ENCODE measurements at places on chromosomes 6 and 20.

DNA sequence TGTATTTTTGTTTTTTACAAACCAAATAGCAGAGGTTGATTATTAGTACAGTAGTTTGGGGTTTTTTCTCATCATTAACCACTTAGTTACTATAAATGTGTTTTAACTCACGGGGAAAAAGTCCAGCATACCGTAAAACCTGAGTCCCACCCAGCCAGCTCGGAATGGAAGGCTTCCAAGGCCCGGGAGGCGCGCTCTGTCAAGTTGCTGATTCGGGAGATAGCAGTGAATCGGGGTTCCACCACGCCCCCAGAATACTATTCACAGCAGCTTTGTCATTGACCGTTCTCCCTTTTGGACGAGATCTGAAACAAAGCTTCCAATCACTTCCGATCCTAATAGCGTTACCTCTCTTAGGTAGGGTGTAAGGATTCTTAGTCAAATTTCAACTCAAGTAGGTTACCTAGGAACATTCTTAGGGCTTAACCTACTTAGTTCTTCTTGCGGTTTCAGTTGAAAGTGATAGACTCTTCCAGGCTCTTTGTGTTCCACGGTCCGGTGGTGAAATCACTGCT is 232.8 kb upstream of the QKI start:
- DNase-seq: no peak

GRCh38 chr6:45684476-45684875 is 306.7 kb upstream of the SUPT3H start:
- no peak for DNase-seq

DNA sequence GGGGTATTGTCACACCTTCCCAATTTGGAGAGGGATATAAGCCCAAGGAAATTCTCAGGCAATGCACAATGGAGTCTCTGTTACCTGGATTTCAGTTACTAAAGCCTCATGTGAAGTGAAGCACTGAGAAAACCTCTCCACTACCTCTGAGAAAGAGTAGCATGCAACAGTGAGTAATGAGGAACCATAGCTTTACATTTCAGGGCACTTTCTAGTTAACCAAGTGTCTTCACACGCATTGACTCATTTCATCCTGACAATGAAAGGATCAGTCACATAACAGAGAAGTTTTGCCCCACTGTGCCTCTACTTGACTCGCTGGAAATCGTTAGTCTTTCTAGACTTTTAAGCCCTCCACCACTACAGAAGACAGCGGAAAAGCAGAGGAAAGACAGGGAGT is 86.2 kb upstream of the ARID1B start:
- no peak for DNase-seq

GRCh38 chr6:110799655-110800054 is 15.6 kb downstream of the CDK19 start:
- no peak for DNase-seq

GRCh38 chr6:115610696-115611095 is 450.0 kb downstream of the FRK start:
- no peak for DNase-seq

GRCh38 chr6:85008296-85009009 is 244.1 kb upstream of the TBX18 start:
- DNase-seq: no peak

- DNase-seq: peak; percentile 60
Measured at GRCh38 chr6:13908955-13909381, 15.8 kb upstream of the RNF182 start.

- no peak for DNase-seq
Measured at GRCh38 chr20:32418376-32418775, 60.2 kb downstream of the ASXL1 start.

DNA sequence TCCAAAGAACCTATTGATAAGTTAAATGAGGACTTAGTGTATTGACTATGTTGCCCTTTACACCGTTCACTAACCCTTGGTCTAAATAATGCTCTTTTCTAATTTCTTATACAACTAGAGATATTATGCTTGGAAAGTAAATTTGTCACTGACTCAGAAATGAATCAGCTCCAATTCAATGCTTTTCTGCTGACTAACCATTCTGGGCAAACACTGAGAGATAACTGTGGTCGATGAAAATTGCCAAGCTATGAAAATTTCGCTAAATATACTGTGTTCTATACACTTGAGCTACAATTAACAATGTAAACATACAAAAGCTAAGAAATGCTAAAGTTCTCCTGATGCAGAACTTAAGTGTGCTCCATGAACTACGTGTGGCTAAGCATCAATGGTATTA is 23.1 kb upstream of the FBXO9 start:
- no peak for DNase-seq

DNA sequence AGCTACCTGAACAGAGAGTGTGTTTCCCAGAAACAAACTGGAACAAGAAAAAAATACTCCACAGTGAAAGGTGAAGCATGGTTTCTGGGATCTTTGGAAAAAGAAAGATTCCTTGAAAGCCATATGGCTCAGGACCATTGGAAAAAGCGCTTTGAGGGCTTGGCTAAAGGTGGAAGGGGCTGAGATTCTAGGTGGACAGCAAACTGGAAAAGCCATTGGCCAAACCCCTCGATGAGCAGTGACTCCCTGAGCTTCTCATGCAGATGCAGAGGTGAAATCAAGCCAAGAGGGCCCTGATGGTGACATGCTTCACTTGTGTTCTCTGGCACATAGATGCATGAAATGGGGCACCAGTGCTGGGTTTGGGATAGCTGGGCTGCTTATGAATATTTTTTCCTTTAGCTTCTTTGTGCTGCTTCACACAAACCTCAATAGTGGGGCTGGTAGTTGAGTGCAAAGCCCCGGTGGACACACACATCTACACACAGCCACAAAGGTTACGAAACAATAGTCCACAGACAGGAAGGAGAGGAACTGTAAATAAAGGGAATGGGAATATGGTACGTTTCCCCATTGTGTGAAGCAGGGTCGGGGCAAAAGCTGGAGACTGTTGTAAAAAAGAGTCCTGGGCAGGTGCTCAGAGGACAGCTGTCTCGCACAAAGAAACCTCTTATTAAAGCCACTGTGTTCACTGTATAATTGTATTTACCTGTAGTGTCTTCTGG is 117.8 kb downstream of the FOXA2 start:
- no peak for DNase-seq

DNA sequence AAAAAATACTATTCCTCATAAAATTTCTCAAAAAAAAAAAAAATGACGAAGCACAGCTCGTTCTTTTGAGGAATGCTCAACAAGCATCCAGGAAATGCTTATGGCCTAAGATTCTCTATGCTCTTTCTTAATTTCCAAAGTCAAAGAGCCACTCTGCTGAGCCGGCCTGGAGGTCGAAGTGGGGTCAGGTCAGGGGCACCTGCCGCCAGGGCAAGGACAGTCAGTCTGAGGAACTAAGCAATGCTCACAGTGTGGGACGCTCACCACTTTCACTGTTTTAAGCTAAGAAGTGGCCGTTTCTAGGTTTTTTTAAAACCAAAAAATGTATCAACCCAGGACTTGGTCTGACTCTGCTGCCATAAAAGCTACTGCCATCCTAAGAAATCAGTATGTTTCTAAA is 17.3 kb downstream of the YTHDF1 start:
- no peak for DNase-seq

- DNase-seq: no peak
Measured at GRCh38 chr20:5504061-5504739, 187.4 kb upstream of the PROKR2 start.

DNA sequence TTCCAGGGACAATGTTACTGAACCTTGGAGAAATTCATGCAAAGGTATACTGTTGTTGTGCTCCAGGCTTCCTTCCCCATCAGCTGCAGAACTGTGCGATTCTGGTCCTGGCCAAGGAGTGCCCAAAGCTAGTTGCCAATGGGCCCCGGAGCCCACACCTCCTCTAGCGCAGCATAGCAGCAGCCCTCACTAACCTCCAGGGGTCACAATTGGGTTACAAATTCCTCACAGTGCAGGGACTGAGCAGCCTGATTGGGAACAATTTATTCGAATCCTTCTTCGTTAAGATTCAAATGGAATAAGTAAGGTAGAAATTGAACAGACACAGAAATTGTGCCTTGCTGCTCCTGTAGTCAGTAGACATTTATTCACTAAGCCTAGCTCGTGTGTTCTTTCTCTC is 284.9 kb downstream of the PRKN start:
- no peak for DNase-seq

GRCh38 chr6:168451805-168452517 is 11.0 kb downstream of the SMOC2 start:
- DNase-seq: no peak

DNA sequence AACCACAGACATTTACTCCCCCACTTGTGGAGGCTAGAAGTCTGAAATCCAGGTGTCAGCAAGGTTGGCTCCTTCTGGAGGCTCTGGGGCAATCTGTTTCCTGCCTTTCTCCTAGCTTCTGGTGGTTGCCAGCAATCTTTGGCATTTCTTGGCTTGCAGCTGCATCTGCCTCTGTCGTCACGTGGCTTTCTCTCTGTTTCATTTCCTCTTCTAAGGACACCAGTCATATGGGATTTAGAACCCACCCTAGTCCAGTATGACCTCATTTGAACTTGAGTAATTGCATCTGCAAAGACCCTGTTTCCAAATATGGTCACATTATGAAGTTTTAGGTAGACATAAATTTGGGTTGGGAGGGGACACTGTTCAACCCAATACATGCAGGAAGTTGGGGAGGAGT is 56.2 kb upstream of the EPB41L1 start:
- no peak for DNase-seq

GRCh38 chr6:166786704-166787293 is 159.7 kb upstream of the RPS6KA2 start:
- peak; percentile 72 for DNase-seq

DNA sequence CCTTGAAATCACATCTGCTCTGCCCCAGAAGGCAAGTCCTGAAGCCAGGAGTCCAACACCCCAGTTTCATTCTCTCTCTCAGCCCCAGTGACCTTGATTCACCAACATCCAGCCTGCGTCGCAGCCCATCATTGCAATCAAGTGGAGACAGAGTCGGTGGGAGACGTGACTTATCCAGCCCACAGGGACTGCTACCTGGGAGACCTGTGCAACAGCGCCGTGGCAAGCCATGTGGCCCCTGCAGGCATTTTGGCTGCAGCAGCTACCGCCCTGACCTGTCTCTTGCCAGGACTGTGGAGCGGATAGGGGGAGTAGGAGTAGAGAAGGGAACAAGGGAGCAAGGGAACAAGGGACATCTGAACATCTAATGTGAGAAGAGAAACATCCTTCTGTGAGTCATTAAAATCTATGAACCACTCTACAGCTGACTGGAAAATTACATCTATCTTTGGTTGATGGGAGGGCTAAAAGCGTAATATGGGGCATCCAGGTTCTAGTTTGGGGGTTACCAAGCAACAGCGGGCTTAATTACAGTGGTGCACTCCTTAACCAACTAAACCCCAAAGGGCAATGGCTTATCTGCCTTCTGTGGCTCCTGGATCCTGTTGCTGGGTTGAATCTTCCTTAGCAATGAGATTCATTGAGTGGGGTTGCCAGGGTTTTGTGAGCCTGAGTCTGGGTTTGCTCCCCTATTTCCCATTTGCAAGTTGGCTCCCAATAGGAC is 2.5 kb downstream of the LY6G6D start:
- DNase-seq: no peak
